ENCODE measurements at places on chromosomes 6 and 20.

- no peak for DNase-seq
Measured at GRCh38 chr6:160956300-160957035, 35.1 kb upstream of the MAP3K4 start.

DNA sequence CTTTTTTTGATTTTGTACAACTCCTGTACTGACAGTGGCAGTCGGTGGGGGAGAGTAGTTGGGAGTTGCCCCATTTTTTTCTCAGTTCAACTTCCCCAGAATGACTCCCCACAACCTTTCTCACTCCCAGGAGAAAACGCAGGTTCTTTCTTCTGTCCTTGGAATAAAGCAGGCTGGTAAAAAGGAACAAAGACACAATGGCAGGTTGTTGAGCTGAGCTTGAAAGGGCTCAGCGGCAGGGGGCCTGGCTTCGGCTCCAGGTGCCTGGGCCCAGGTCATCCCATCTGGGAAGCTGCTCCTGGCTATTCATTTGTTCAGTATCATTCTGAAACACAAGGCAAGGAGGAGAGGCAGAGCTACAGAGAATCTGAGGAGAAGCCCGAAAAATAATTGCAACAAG is 46.2 kb downstream of the PROKR2 start:
- no peak for DNase-seq

- no peak for DNase-seq
Measured at GRCh38 chr6:125868678-125869395, 78.1 kb downstream of the NCOA7 start.

- no peak for DNase-seq
Measured at GRCh38 chr6:17475606-17476244, 82.3 kb downstream of the CAP2 start.

GRCh38 chr6:111176760-111177099 is 89.4 kb downstream of the SLC16A10 start:
- no peak for DNase-seq

DNA sequence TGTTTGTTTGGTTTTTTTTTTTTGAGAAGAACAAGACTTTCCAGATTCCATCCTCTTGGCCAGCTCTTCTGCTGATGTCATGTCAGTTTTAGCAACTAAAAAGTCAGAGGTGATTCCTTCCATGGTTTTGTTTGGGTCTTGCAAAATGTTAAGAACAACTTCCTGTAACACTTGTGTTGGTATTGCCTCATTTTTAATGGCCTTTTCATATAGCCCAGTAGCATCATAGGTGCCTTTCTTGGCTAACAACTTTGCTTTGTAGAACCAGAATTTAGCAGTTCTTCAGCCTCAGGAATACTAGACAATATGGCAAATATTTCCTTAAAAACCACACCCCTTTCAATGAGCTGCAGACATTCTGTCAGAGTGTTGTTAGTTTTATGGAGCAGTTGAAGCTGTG is 99.5 kb upstream of the SIRPG start:
- no peak for DNase-seq

GRCh38 chr6:38738261-38738660 is 23.1 kb downstream of the DNAH8 start:
- no peak for DNase-seq

DNA sequence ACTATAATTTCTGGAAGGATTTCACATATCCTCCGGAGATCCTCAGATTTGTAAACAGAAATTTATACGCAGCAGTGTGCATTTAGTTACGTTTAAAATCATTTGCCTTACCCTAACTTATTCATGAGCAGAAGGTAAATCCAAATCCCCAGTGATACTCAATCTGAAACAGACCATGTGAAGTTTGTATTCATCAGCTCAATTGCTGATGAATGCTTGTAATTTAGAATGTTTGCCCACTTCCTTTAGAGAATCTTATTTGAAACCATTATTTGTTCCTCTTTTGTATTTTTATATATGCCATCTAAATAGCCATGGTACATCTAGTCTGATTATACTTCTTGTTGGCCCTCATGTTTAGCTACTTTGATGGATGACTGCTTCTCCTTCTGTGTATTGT is 15.4 kb downstream of the TAAR1 start:
- DNase-seq, result no peak

DNA sequence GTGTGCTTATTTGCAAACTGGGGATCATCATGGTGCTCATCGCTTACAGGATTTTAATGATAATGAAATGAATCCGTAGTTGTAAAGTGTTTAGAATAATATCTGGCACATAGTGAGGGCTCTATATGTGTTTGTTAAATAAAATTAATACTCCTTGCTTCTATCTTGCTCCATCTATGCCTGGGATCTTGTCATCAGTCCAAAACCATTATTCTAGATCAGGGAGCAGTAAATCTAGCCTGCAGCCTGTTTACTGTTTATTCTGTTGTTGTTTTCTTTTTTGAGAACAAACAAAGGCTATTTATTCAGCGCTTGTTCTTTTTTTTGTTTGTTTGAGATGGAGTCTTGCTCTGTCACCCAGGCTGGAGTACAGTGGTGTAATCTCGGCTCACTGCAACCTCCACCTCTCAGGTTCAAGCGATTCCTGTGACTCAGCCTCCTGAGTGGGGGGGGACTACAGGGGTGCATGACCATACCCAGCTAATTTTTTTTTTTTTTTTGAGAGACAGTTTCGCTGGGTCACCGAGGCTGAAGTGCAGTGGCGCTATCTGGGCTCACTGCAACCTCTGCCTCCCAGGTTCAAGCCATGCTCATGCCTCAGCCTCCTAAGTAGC is 8.1 kb downstream of the ACOT8 start:
- no peak for DNase-seq

GRCh38 chr20:51610761-51611624 is 68.5 kb upstream of the NFATC2 start:
- DNase-seq, result no peak
